Stimulated activated CD8-positive, alpha-beta memory T cell treated with anti-CD3 and anti-CD28 coated beads, Interleukin-4, amount 100 ng/mL, for 4 hours (primary cell): ENCODE measurements at places on chromosomes 1 and 21.
A peak's percentile ranks its signal among the peaks of the same experiment; 100 is the strongest.

DNA sequence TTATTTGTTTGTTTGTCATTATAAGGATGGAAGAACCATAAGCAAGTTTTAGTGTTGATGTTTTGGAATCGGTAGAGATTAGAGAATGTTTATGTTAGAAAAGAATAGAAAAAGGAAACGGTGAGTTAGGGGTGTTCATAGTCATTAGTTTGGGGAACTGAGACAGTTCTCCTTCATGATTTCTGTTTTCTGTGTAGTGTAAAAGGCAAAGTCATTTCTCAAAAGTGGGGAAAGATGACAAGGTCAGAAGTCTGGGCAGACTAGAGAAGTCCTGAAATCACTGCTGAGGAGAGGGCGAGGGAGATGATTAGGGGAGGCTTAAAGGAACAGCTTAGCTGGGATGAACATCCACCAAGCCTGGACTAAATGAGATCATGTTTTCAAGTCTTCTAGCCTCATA is 498.9 kb downstream of the TTLL7 start:
- no peak for DNase-seq

DNA sequence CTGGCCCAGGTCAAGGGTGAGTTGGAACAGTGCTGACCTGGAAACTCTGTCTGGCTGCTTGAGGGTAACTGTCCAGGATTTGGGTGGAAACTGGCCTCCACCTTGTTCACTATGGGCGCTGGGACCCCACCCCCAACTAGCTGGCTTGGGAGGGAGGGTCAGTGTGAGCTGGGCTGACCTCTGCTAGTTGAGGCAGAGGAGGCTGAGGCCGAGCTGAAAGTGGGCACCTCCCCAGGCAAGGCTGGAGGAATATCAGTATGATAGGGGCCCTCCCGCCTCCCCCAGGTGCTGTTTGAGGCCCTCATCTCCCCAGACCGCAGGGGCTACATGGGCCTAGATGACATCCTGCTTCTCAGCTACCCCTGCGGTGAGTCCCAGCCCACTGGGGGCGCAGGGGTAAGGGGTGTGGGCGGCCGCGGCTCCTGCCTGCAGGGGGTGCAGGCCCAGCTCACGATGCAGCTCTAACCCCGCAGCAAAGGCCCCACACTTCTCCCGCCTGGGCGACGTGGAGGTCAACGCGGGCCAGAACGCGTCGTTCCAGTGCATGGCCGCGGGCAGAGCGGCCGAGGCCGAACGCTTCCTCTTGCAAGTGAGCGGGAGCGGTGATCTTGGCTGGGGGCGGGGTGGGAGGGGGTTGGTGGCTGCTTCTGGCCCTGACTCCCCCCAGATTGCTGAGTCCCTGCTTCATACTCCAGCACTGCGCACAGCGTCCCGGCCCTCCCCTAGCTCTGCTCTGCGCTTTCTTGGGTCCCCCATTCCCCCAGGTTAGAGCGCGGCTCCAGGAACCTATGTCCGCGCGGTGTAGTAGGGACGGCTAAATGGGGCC is 22.9 kb downstream of the PTPRU start:
- no peak for DNase-seq

DNA sequence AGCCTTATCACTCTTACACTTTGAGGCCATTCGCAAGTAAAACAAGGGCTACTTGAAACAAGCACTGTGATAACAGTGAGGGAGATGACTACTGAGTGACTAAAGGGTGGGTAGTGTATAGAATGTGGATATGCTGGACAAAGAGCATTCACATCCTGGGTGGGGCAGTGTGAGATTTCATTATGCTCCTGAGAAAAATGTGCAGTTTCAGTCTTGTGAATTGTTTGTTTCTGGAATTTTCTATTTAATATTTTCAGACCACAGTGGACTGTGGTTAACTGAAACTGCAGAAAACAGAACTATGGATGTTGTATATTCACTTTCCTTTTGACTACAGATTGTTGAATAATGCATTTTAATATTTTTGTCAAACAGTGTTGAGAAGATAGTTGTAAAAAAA is 25.1 kb upstream of the B3GALT2 start:
- DNase-seq: no peak

DNA sequence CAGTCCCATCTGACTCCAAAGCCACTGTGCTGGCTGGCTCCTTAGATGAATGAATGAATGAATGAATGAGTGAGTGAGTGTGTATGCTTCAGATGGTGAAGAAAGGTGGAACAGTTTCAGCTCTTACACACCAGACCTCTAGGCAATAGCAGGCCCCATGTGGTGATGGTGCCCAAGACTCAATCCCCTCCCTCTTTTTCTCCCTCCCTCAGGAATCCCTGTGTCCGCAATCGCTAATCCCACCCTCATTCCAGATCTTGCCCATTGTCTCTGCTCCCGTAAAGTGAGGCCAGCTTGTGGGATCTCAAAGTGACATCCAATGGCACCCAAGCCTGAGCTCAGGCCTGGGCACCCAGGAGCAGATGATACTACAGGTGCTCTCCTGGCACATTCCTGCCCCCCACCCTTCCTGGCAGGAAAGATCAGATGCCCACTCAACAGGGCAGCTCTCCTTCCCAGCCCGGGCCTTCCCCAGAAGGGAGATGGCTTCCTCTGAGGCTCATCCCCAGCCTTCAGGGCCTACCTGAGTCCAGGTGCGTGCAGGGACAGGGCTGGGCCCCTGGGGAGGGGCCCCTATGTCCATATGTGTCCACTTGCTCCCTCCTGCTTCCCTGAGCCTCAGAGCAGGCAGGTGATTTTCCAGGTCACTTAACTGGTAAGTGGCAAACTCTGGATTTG is 106.4 kb downstream of the HMGB4 start:
- DNase-seq: no peak

GRCh38 chr1:1630191-1630964 is 1.6 kb upstream of the MMP23B start:
- DNase-seq: peak; percentile 83

GRCh38 chr1:176379626-176380339 is 83.2 kb upstream of the PAPPA2 start:
- DNase-seq: no peak

DNA sequence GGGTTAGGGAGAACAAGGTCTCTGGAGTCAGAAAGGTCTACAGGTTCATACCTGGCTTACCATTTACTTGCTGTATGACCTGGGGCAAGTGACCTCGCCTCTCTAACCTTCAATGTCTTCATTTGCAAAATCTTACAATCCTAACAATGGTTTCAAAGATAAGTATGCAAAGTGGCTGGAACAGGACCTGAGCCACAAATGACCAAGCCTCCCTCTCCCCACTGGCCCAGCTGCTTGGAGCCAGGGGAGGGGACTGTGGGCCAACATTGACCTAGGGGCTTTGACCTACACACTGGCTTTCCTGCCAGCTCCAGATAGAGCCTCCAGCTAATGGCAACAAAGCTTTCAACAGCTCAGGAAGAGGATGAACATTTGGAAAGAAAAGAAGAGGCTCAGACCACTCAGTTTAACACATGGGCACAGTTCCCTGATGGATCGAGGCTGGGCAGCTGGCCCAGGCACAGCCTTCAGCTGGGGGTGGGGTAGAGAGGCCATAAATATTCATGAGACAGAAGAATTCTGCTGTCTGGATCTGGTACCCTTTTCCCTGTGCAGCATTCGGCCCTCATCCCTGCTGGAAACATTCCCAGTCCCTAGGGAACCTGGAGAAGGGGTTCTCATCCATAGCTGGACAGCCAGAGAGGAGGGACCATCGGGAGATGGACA is 12.9 kb downstream of the PTAFR start:
- no peak for DNase-seq

- no peak for DNase-seq
These were observed 99.2 kb downstream of the PSMG1 start for GRCh38 chr21:39084073-39084472.

DNA sequence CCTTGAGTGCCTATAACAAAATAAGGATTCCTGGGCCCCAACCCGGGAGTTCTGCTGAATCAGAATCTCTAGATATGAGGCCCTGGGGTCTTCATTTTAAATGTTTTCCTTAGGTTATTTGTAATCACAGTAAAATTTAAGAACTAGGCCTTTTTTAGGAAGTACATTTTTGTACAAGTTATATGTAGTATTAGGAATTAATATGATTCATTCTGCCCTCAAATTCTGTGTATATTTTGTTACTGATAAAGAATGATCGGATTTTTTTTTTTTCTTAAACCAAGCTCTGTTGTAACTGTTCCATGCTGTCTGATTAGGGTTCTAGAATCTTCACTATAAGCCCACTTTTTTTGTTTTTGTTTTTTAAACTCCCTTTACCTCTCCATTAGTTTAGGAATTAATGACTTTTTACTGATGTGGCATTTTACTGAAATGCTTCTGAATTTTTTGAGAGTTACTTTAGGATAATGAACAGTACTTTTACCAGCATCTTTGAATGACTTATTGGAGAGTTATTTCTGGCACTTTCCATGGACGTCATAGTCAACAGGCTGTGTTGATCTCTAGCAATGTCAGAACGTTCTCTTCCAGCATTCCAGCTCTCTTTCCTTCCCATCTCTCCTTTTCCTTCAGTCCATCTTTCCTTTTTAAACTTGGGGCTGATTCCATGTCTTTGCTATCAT is 48.3 kb downstream of the CLIC4 start:
- DNase-seq: no peak

DNA sequence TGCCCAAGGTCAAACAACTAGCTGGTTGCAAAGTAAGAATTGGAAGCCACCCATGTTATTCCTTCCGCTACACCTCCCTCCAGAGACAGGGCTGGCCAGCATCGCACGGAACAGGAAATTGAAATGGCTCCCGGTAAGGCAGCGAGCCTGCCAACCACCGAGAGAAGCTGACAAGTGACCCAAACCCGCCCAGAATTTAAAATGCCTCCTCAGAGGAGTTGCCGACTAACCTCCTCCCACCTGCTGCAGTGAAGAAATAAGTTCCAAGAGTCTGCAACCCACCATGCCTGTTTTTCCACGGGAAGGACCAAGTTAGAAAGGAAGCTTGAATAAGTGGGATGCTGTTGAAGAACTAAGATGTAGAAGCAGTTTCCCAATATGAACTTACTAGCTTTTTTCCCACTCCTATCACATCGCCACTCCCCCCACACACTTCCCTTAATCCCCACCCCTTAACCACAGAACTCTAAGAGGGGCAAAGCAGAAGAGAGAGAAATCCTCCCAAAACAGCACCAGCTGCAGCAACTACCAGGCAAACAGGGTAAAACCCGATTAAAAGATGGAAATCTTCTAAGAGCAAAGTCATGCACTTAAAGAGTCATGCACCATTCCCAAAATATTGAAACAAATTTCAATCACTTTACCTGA is 78.6 kb downstream of the TIAM1 start:
- DNase-seq: no peak

DNA sequence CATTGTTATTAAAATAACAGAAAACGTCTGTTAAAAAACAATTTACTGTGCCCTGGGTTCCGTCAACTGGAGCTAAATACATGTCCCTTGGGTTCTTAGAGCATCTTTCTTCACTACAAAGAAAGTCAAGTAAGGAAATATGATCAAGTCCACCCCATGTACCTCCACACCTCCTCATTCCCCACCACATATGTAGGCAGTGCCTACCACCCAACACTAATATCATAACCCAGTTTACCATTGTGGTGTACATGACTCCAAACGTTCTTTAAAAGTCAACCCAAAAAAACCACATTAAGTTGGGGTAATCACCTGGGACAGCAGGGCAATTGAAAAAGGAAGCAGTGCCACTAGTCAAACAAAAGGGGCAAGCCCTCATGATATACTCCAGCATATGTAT is 7.8 kb upstream of the LRRC52 start:
- DNase-seq: no peak

DNA sequence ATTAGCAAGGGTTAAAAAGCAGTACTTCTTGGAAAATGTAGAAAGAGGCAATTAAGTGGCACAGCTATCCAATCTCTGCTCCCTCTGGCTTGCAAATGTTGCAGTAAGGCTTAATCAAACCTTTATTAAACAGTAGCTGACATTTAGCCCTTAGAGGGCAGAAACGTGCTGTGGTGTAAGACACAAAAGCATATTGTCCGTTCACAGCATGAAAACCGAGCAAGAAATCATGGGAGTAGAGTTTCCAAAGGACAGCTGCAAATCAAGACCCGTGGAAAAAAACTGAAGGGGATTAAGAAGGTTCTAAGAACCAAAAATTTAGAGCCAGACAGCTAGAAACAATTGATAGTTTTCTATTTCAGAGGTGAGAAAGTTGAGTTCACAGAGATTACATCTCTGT is 13.1 kb downstream of the ZP4 start:
- no peak for DNase-seq

GRCh38 chr1:206517784-206518183 is 10.5 kb downstream of the RASSF5 start:
- DNase-seq: no peak

- DNase-seq: no peak
These were observed 46.6 kb downstream of the SMYD2 start for GRCh38 chr1:214327514-214327913.

GRCh38 chr1:27358038-27358927 is 8.5 kb downstream of the MAP3K6 start:
- no peak for DNase-seq

DNA sequence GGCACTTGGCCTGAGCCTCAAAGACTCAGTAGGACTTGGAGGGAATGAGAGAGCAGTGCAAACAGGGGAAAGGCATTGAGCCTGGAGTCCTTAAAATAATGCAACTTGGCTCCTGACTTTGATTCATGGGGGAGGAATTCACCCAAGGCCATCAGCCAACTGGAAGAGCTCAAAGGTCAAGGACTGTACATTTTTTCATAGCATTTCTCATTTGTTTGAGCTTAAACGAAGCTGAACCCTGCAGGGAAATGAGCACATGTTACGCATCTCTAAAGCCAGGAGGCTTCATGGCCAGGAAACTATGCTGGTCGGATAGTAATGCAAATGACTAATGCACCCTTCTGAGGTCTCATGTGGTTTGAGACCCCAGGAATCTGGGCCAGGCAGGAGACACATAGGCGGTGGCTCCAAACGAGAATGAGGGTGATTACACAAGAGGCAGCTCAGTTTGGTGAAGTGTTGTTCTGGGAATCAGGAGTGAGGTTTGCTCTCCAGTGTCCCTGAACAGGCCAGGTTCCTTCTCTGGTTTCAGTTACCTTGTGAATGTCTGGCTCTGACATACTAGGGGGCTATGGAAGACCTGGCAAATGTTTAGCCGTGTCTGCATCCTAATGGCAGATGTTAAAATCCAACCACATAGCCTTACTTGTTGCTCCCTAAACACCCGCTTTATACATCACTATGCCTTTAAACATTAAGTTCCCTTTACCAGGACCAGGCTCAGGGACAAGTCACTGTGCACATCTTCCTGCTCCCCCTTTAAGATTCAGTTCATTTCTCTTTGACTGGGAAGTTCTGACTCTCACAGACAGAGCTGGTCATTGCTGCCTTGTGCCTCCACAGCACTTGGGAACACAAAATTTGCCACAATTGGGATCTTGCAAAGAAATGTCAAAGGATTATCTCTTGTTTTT is 503.9 kb upstream of the USP24 start:
- DNase-seq: no peak

DNA sequence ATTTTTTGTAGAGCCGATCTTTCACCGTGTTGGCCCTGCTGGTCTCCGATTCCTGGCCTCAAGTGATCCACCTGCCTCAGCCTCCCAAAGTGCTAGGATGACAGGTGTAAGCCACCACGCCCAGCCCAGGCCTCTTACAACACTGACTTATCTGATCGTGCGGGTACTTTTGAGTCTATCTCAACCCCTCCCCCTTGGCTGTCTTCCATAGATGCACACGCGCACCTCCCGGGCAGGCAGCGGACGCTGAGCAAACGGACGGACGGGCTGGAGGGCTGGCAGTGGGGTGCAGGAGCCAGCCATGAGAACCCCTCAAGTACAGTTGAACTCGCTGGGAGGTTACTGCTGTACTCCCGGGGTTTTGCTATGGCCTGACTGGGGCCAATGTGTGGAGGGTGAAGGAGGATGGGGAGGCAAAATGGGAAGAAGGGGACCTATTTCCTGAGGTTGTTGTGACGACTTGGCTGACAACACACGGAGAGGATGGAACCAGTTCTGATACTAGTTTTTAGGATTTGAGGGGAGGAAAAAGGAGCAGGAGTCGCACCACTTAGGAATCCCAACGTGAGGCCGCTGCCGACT is 959 bp downstream of the CD58 start:
- DNase-seq: no peak
